ENCODE measurements at places on chromosomes 7 and 10.

DNA sequence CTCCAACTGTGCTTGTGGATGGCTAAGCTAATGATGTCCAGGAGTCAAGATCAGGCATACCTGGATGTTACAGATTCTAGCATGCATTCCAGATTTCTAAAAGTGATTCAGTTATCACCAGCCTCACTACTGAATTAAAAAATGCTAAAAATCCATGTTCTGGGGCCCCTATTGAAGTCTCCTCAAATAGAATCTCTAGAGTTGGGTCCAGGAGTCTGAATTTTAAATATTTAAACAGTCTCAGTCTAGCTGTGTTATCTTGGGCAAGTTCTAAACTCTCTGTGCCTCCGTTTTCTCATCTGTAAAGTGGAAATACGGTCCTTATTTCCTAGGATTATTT lies 5.0 kb downstream of the ARID5B start:
- DNase-seq: no peak

GRCh38 chr10:129693382-129693781 lies 226.3 kb downstream of the MGMT start:
- no peak for DNase-seq

GRCh38 chr10:74628136-74628535 lies 198.3 kb upstream of the KAT6B start:
- DNase-seq: no peak

- DNase-seq: no peak
Observed at GRCh38 chr7:100157069-100157333, 1.5 kb downstream of the TRAPPC14 start.

- no peak for DNase-seq
Observed at GRCh38 chr7:25318047-25318446, 89.8 kb upstream of the NPVF start.

- DNase-seq: no peak
Observed at GRCh38 chr10:47423476-47423875, 39.4 kb upstream of the ZNF488 start.

- DNase-seq: no peak
Observed at GRCh38 chr10:111650088-111650487, 533.5 kb downstream of the GPAM start.

DNA sequence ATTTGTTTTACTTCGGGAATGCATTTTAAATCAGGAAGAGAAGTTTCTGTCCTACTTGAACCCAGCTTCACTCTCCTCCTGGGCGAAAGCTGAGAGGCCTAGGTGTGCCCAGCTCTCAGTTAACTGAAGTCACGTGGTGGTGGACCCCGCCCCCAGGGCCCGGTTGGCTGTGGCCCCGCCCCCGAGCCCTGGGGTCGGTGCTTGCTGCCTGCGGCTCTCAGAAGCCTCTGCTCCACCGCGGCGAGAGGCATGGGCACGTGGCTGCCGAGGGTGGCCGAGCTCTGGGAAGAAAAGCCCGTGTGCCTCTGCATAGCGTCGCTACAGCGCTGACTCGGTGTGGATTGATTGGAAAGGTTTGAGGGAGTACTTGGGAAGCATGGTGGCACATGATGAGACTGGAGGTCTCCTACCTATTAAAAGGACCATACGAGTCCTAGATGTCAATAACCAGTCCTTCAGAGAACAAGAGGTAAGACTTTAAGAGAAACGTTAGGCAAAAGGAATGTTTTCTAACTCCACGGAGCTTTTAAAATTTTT lies 34.1 kb downstream of the NET1 start:
- peak; percentile 92 for DNase-seq

DNA sequence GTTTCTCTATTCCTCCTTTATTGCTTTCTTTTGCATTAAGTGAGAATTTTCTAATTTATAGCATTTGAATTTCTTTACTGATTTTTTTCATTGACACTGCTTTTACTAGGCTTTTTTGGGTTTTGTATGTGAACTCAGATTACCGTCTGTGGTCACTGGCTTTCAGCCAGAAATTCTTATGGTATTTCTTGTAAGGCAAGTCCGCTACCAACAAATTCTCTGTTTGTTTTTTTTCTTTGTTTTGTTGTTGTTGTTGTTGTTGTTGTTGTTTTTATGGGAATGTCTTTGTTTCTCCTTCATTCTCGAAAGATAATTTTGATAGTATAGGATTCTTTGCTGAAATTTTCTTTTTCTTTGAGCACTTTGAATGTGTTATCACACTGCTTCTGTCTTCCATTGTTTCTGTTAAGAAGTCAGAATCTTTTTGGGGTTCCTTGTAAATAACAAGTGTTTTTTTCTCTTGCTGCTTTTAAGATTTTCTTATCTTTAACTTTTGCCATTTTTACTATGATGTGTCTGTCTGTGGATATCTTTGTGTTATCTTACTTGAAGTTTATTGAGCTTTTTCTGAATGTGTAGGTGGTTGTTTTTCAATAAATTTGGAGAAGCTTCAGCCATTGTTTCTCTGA lies 7.2 kb downstream of the NET1 start:
- no peak for DNase-seq

DNA sequence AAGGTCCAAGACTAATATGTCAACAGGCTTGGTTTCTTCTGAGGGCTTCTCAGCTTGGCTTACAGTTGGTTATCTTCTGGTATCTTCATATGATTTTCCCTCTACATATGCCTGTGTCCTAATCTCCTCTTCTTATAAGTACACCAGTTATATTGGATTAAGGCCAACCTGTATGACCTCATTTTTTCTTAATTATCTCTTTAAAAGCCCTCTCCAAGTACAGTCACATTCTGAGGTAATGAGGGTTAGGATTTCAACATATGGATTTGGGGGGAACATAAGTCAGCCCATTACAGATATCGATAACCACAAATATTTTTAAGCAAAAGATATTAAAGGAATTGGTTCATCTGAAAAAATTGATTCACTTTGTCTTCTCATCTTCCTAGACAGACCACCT lies 49.2 kb downstream of the IQUB start:
- DNase-seq: no peak

- no peak for DNase-seq
Observed at GRCh38 chr7:108360058-108360800, 96.0 kb downstream of the NRCAM start.

GRCh38 chr7:79912213-79912633 lies 222.4 kb upstream of the GNAI1 start:
- DNase-seq: no peak

GRCh38 chr10:42936580-42936979 lies 140.3 kb upstream of the RET start:
- DNase-seq: no peak

- DNase-seq: no peak
Observed at GRCh38 chr7:133345690-133346421, 93.0 kb downstream of the EXOC4 start.

DNA sequence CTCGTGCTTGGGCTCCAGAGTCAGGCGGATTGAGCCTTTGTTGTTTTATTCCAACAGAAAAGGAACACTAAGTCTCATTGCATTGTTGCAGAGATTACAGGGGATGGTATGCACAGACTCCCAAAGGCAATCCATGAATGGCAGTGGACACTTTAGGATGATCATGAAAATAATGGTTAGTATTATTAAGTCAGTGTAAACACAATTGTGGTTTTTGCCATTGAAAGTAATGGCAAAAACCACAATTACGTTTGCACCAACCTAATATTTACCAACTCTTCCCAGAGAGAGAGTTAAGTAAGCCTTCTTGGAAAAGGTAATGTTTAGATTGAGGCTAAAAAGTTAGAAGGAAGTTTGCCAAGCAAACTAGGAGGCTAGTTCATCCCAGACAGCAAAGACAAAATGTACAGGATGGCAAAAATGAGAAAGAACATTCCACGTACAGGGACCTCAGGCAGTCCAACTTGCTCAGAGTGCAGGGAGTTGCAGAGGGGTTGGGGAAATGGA lies 72.9 kb upstream of the AMPH start:
- DNase-seq: no peak

DNA sequence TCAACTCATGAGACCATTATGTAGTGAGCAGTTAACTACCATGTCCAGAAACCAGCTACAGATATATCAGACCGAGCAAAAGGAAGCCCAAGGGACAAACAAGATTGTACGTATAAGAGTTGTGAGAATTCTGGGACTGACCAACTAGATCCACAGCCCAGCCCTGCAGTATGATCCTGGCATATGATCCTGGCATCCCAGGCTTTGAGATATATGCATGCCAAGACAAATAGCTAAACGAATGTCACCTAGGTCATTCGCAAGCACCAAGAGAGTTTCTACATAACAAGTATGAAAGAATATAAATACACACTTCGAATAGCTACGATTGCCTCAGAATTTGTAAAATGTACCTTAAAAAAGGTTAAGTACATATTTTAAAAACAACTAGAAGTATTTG lies 56.4 kb upstream of the PMPCB start:
- DNase-seq: no peak

DNA sequence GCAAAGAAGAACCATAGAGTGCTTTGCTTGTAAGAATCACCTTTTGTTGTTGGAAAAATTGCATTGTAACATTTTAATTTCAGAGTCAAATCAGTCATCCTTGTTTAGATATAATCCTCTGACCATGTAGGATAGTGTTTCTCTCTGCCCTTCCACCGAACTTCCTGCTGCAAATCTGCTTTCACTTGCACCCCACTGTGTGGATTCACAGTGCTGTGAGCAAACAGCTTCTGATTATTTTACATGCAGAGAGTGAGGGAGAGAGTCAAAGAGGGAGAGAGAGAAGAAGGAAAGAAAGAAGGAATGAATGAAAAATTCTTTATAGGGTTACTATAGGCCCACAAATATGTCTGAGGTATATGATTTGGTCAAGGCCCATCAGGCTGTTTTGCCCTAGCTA lies 30.0 kb upstream of the SEM1 start:
- no peak for DNase-seq

DNA sequence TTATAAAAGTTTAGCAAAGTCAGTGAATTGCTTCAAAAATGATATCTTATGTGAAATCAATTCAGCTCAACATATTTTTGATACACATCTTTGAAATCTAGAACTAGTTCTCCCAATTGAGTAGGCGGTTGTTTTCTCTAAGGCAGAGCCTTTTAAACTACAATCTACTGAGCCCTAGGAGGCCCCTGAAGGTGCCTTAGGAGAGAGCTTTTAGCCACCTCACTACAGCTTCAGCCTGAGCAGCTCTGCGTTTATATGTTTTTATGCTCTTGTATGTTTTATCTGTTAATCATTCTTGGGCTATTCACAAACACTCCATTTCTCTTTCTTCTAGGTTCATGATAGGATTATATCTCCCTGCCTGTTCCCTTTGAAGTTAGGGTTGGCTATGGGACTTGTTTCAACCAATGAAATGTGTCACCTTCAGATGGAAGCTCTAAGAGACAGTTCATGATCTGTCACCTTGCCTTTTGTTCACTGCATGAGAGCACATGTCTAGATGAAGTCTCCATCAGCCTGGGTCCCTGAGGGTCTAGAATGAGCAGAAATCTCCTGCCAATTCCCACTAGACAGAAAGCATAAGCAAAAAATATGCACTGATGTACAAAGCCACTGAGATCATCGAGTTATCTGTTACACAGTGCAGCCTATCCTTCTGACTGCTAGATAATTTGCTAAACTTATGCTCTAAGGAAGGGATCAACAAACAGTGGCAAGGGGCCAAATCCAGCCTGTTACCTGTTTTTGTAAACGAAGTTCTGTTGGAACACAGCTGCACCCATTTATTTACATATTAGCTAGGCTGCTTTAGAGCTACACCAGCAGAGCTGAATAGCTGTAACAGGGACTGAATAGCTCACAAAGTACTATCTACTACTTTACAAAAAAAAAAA lies 128.5 kb upstream of the CDK1 start:
- no peak for DNase-seq

DNA sequence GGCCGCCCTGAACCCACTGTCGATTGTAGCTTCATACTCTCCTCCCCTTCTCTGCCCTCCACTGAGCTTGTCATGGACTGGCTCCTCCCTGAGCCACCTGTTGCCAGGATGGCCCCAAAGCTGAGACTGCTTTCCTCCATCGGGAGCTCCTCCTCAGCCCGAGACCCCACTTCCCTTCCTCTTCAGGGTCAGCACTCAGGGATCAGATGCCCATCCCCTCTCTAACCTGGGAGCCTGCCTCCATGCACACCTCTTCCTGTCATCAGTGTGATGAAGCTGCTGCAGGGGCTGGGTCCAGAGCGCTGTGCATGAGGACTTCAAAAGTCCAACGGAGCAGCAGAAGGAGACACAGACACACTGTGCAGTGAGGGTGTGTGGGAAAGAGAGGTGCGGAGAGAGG lies 201.1 kb downstream of the WDR37 start:
- DNase-seq: no peak

- DNase-seq: no peak
Observed at GRCh38 chr10:33635967-33636515, 301.6 kb upstream of the NRP1 start.

GRCh38 chr7:40595129-40595528 lies 460.3 kb downstream of the SUGCT start:
- DNase-seq: no peak

GRCh38 chr7:18566205-18566604 lies 70.7 kb downstream of the HDAC9 start:
- no peak for DNase-seq

DNA sequence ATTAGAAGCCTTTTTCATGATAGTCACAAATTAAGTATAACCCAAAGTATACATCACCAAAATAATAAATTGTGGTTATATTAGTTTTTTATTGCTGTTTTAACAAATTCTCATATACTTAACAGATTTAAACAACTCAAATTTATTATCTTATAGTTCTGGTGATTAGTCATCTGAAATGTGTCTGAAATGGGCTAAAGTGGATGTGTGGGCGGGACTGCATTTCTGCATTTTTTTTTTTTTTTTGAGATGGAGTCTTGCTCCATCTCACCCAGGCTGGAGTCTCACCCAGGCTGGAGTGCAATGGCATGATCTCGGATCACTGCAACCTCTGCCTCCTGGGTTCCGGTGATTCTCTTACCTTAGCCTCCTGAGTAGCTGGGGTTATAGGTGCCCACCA lies 891.5 kb upstream of the CELF2 start:
- DNase-seq: no peak

- DNase-seq: no peak
Observed at GRCh38 chr10:24416248-24416647, 207.3 kb downstream of the KIAA1217 start.

- no peak for DNase-seq
Observed at GRCh38 chr10:99403674-99404073, 26.8 kb downstream of the GOT1 start.

- DNase-seq: no peak
Observed at GRCh38 chr7:11702938-11703337, 129.1 kb downstream of the THSD7A start.
